ENCODE measurements at places on chromosomes 4 and X.
A peak's percentile ranks its signal among the peaks of the same experiment; 100 is the strongest.

DNA sequence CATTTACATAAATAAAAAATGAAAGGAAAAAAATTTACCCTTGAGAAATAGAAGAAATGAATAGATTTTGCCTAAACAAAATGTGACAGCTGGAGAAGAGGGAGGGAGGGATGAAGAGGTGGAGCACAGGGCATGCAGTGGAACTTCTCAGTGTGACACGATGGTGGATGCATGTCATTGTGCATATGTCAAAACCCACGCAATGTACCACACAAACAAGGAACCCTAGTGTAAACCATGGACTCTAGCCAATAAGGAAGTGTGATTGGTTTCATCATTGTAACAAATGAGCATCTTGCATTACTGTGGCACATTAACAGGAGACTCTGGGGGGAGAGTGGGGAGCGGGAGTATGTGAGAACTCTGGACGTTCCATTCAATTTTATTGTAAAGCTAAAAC, 58.6 kb downstream of the GATB start:
- DNase-seq, result no peak

- no peak for DNase-seq
Observed at GRCh38 chr4:119233191-119233590, 20.7 kb downstream of the USP53 start.

DNA sequence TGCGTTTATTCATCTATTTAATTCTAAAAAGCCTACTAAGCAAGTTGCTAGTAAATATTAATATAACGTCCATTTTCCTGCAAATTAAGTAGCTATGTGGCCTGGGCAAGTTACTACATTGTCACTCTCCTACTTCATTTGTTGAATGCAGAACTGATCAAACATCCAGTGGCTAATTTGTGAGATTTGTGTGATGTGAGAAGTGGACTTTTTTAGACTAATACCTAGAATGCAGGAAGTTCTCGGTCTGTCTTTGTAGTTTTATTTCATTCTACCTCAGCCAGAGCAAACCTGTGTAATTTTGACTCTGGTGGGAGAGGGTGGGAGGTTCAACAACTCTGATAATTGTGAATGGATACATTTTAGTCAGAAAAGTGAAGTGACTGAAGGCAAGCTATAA, 840 bp downstream of the GUF1 start:
- no peak for DNase-seq

GRCh38 chr4:145732001-145732815, 52.3 kb downstream of the C4orf51 start:
- peak; percentile 36 for DNase-seq

GRCh38 chr4:41098093-41099048, 116.0 kb downstream of the APBB2 start:
- DNase-seq, result no peak
